GM23248 (cell line): ENCODE measurements at places on chromosomes 13 and 19. TPM values are rescaled to one million over a fixed set of nuclear protein-coding genes. Genes with fewer than 3 reads are reported as not detected.
A peak's percentile ranks its signal among the peaks of the same experiment; 100 is the strongest.

KLK15 gene
- total RNA-seq = not detected in 2 replicates

GRCh38 chr19:55173186-55173713 lies 6.8 kb upstream of the DNAAF3 start:
- DNase-seq = peak; percentile 34

CASP14 gene
- total RNA-seq = not detected in 2 replicates

CDC42EP5 gene
- total RNA-seq = 39.6 and 51.7 TPM in 2 replicates
